ENCODE measurements at places on chromosomes 4 and X.
A peak's percentile ranks its signal among the peaks of the same experiment; 100 is the strongest.

- no peak for DNase-seq
Measured at GRCh38 chrX:106208154-106208553, 40.0 kb downstream of the PWWP3B start.

- DNase-seq: peak; percentile 63
Measured at GRCh38 chr4:83083925-83084475, 30.5 kb downstream of the PLAC8 start.

- DNase-seq: no peak
Measured at GRCh38 chr4:86096373-86096772, 263.5 kb downstream of the MAPK10 start.

GRCh38 chrX:38206542-38206941 lies 14.1 kb downstream of the SRPX start:
- no peak for DNase-seq

DNA sequence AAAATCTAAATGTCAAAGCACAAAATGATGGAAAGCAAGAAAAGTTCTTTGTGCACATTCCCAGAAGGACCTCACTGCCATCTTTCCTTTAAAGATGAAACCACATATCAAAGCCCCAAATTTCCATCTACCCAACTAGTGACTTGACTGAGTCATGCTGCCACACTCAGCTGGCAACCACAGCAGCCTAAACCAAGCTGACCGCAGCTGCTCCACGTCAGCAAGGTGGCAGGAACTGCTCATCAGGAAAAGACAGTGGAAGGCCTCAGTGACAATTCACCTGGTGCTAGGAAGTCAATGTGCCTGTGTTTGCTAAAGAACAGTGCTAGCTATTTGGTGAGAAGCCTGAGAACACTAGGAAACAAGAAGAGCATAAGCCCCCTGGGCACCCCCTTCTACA lies 26.1 kb downstream of the ACOX3 start:
- peak; percentile 87 for DNase-seq
